NCI-H2081 treated with DMSO at 0.1 percent for 48 hours (cell line): ENCODE measurements at places on chromosomes 6 and 20.

DNA sequence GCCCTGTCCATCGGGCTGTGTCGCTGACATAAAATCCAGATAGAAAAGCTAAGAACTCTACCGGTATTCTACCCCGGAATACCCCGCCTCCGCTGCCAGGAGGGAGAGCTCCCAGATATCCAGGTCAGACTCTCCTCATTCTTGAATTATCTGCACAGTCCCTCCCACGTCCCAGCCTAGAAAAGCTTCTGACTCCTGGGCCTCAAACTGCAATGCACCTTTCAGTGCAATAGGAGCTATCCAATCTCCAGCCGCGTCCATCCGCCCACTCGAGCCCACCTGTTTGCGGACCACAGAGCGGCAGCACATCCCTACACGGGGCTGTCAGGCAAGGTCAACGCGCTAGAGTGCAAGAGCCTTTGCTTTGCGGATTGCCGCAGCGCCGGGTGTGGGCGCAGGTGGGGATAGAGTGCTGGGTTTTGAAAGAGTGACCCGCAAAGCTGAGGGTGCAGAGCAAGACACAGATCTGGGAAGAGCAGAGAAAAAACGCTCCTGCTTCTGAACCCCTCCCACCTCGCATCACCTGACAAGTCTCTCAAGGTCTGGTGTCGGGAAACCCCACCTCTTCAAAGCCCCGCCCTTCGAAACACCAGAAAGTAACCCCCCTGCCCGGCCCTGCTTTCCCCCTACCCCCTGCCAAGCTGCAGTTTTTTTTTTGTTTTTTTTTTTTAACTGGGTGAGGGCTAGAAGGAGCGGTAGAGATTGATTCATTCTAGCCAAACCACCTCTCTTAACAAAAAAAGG, 1.3 kb downstream of the TAPBP start:
- peak; percentile 29 for DNase-seq

DNA sequence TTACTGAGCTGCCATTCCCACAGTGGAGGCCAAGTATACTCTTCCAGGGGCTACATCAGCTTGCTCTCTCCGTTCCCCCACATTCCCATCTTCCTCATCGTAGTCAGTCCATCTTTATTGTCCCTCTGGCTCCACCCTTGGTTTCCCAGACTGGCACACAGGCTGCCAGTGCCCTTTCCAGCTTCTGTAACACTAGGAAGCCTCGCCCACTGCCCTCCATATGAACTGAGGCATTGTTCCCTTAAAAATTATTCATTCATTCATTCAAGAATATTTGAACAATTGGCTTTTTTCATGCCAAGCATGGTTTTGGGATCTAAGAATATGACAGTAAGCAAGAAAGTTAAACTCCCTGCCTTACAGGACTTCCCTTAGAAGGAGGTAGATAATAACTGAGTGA, 14.3 kb downstream of the ROS1 start:
- DNase-seq, result no peak

DNA sequence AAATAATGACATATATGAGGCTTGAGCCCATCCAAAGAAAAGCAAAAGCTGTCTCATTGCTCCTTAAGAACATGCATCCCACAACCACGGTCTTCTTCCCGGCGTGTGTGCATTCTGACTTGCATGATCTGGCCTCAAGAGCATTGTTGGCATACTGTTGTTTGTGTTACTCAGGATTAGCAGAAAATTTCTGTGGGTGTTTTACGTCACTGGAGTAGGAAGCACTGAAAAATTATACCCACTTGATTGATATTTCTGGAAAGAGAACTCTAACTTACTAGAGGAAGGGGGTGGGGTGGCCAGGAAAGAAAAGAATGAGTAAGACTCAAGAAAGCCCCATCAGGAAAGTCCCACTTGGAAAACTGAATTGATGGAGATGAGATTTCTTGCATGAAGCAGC, 326.2 kb upstream of the PRDM1 start:
- DNase-seq, result no peak

GRCh38 chr6:15861486-15861885, 198.7 kb upstream of the DTNBP1 start:
- no peak for DNase-seq

- no peak for DNase-seq
These were observed 19.0 kb downstream of the RAB44 start for GRCh38 chr6:36716476-36717093.

DNA sequence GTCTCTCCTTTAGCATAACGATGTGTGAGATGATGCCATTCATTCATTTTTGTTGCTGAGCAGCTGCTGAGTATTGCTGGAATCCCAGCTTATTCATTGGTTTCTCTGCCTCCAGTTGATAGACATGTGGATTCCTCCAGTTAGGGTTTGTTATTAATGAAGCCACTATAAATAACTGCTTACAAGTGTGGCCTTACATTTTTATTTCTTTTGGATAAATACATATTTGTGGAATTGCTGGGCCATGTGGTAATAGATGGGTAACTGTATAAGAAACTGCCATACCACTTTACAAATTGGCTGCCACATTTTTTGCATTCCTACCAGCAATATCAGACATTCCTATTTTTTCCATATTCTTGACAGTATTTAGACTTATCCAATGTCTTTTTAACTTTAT, 2.6 kb upstream of the HLA-B start:
- no peak for DNase-seq

DNA sequence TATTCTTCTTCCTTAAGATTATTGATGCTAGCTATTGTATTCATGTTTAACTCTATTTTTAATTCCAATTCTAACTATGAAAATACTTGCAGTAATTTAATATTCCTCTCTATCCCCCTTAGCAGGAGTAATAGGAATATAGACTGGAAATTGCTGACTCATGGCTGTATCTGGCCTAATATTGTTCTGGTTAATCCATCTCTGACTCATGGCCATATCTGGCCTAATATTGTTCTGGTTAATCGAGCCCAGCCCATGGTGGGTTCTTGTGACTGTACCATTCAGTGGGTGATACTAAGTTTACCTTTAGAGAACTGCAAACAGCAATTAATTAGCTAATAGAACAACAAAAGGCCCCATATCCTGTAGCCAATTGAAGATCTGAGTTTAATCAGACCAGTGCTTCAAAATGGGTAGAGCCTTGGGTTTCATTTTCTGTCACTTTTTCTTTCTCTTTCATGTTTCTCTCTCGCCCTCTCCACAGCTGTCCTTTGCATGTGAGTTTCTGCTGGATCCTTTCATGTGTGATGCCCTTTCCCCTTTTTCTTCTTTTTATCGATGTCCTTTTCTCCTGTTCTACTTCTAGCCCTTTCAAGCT, 50.6 kb downstream of the SLC22A3 start:
- DNase-seq, result no peak

DNA sequence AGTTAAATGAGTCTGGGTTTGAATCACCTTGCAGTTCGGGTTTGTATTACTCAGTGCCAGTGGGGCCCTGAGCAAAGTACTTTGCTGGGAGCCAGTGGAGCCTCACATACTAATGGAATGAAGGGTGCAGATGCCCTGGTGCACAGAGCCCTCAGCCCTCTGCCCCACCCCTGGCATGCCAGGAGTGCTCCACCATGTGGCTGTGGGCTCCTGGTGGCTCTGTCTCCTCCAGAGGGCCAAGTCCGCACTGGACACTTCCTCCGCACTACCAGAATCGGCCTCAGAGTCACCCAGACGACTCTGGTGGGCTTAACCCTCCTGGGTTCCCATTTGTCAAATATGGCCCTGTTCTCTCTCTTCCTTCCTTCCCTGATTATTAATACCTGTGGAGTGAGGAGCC, 94.0 kb downstream of the STK35 start:
- no peak for DNase-seq

DNA sequence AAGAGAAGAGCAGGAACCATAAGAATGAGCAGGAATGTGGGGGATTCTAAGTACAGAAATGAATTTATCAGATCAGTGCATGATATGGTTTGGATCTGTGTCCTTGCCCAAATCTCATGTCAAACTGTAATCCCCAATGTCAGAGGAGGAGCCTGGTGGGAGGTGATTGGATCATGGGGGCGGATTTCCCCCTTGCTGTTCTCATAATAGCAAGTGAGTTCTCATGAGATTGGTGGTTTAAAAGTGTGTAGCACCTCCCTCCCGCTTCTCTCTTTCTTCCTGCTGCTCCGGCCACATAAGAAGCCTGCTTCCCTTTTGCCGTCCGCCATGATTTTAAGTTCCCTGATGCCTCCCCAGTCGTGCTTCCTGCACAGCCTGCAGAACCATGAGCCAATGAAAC, 49.2 kb downstream of the KHDC1L start:
- no peak for DNase-seq

GRCh38 chr6:5565971-5566370, 304.7 kb downstream of the FARS2 start:
- DNase-seq, result no peak

- DNase-seq, result no peak
These were observed 375.5 kb downstream of the PAX1 start for GRCh38 chr20:22080985-22081384.

GRCh38 chr6:84317463-84317862, 90.0 kb upstream of the CEP162 start:
- DNase-seq, result no peak

GRCh38 chr20:43839793-43840199, 74.9 kb upstream of the TOX2 start:
- DNase-seq, result no peak

DNA sequence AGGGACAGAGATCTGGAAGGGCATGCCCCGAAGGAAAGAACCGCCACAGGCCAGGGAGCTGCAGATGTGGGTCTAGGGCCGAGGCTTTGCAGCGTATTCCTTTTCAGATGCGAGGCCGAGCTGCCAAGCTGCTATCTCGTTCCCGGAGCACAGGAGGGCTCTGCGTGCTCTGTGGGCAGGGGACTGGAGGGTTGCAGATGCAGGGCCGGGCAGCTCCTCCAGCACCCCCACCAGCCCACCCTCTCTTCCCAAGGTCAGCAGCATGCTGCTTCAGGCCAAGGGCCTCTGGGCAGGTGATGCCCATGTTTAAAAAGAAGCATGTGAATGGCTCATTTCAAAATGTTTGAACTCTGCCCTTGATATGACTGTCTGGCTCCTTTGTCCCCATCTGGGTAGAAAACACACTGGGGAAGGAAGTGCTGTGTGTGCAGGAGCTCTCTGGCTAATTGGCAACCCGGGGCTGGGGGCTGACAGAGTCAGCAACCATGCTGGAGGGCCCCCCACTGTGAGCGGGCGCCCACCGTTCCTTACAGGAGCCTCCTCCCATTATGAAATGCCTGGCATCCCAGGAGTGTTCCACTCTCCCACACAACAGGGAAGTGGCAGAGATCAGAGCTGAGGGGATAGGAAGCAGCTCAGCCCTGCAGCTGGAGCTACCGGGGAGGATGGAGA, 353.3 kb downstream of the ZFAND3 start:
- no peak for DNase-seq

GRCh38 chr6:80489911-80490635, 383.6 kb downstream of the BCKDHB start:
- DNase-seq, result no peak

GRCh38 chr20:32638848-32639247, 34.9 kb downstream of the C20orf203 start:
- DNase-seq, result peak; percentile 30

DNA sequence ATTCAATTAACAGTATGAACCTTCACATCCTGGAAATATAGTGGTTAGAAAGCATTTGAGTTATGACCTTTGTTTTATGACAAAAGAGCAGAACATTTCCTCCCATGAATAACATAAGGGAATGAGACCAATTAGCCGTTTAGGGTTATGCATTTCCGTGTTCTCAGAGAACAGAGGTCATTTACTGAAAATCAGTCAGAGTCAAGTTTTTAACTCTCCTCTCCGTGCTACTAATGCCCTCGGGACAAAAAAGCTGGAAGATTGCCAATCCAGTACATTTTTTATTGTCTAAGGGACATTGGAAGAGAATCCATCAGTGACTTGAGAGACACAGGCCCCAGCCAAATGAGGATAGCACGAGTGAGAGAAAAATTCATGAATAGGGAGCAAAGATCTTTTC, 632.7 kb downstream of the RFPL4B start:
- DNase-seq, result no peak

DNA sequence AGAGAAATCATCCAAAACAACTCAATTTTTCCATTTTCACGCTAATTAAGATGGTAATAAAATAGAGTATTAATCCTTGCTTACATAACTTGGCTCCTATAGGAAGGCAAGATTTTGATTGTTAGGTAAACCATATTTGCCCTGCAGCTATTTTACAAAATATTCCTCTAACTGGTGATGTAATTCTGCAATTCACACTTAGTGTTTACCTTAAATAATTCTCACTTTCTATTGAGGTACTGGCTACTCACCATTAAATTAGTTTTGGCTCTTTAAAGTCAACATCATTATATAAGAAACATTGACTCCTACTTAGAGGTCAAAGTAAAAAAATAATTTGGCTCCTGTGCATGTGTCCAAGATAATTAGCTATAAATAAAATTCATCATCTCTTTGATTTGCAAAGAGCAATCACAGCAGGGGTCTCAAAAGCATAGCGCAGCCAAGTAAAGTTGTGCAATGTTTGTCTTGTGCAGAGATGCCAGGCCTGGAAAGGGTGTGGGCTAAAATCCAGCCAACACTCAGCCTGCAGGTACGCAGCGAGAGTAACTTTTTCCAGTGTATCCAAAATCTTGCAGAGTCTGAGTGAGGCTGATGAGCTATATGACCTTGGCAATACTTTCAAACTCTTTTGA, 501.2 kb downstream of the MMUT start:
- peak; percentile 16 for DNase-seq

GRCh38 chr6:31899882-31900722, 1.8 kb downstream of the ZBTB12 start:
- no peak for DNase-seq

- DNase-seq, result no peak
These were observed 129.8 kb upstream of the TIAM2 start for GRCh38 chr6:154865291-154865690.

DNA sequence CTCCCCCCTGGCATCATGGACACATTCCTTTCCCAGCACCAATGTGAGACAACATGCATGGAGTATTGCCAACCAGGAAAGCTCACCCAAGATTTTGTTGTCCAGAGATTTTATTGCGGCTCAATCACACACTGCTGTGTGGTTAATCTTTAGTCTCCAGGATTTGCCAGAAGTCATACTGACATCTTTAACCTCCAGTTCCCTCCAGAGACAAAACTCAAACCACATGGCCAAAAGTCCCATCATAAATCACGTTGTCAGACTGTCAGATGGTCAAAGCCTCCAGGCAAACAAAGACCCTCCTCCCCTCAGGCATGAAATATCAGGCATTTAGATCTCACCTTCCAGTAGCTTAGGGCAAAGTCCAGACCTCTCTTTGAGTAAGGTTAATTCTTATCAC, 97.3 kb upstream of the OPRM1 start:
- DNase-seq, result no peak

DNA sequence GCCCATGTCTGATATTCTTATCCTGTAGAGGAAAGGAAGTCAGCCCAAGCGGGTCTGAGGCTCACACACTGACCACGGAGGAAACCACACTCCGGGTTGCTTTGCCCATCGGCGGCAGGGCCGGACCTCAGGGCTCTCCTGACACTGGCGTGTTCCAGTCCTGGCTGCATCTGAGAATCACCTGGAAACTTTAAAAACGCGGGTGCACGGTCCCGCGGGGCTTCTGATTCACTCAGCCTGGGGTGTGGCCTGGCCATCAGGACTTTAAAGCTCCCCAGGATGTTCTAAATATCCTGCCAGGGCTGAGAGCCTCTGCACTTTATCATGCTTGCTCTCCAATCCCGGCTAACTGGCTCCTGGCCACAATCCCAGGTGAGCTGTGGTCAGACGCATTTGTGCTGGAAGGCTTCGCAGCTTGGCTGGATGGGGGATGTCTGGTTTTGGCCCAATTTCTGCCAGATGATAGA, 47.7 kb upstream of the DACT2 start:
- DNase-seq, result no peak
